ENCODE measurements at places on chromosomes 5 and 9.
A peak's percentile ranks its signal among the peaks of the same experiment; 100 is the strongest.

- DNase-seq: peak; percentile 45
These were observed 11.9 kb downstream of the LPCAT1 start for GRCh38 chr5:1511651-1512540.

DNA sequence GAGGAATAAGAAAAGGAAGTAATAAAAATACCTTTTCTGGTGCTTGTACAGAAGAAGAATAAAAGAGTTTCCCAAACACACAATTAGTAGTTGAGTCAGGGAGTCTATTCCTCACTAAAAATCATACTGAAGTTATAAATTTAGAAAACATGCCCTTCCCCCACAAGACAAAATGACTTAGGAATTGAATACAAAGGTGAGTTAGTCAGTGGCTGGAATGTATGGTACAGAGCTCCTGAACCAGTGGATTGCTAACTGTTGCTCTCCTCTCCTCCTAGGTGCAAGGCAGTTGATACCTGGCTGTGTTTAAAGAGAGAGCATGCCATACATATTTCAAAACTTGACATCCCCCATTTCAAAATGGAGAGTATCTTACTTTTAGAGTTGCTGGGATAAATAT lies 1.9 kb downstream of the GDA start:
- DNase-seq: no peak

- no peak for DNase-seq
These were observed 42.0 kb downstream of the BICD2 start for GRCh38 chr9:92722386-92723298.

GRCh38 chr9:75775166-75775565 lies 115.3 kb upstream of the PCSK5 start:
- DNase-seq: no peak

DNA sequence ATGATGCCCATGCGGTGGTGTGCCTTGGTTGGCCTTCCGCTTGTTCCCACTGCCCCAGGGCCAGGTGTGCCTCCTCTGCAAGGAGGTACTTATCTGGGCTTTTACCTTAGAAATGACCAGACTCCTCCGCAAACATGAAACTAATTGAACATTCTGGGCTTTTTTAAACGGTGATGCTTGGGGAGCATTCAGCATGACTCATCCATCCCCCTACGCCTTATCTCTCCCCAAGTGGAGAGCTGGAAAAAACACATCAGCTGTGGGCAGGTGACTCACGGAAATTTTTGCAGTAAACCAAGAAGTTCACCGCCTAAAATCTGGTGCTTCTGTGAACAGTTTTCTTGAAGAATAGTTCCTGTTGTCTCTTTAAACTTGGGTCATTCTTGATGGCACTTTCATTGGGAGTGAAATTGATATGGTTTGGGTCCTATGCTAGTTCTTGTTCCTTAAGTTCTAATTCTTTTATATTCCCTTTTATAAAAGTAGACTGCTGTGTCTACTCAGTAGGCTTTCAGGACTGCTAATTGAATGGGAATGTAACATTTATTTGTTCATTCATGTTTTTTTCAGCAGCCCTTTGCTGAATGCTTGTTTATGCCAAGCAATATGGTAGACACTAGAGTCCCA lies 39.6 kb downstream of the SFXN1 start:
- no peak for DNase-seq

DNA sequence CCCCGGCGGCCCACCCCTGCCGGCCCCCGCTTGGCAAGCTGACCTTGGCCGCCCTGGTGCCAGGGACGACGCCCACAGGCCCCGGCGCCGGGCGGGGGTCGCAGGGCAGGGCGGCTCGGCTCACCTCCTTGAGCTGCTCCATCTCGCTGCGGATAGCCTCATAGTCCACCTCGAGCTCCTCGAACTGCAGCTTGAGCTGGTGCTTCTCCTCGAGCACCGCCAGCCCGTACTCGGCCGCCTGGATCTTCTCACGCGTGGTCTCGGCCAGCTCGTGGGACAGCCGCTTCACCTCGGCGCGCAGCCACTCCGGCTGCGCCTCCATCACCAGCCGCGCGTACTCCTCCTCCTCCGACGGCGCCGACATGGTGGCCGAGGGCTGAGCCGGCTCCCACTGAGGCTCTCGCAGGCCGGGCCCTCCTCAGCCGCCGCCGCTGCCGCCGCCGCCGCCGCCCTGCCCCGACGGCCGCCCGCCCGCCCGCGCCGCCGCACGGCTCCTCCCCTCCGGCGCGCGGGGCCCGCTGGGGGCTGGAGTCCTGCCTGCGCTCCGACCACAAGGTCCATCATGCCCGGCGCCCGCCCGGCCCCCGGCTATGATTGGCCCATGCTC lies at the start of gene BICD2:
BICD2 (minus strand) TSS at position 453 of the 607 bp plus-strand sequence; CDS start at position 364, 89 bp downstream.
- DNase-seq: no peak

DNA sequence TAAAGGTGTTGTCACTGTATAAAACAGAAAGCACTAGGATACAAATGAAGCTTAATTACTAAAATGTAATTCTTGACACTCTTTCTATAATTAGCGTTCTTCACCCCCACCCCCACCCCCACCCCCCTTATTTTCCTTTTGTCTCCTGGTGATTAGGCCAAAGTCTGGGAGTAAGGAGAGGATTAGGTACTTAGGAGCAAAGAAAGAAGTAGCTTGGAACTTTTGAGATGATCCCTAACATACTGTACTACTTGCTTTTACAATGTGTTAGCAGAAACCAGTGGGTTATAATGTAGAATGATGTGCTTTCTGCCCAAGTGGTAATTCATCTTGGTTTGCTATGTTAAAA lies 43.8 kb downstream of the NDFIP1 start:
- no peak for DNase-seq

DNA sequence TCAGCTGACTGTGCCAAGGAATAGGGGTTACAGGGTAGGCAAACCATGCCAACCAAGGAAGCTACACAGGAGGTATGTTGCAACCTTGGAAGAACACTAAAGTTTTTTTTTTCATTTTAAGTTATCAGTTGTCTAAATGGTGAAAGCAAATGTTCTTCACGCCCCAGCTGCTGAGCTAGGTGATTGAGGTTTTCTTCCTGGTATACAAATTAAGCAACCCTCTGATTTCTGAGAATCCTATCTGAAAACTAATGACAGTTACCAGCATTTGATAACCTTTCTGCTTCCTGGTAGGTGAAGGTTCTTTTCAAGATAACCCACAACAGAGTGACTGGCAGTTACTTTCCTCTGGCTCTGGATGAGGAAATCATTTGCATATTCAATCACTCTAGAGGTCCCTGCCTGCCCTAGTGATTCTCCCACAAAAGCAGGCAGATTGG lies 194.9 kb downstream of the ATP10B start:
- no peak for DNase-seq

DNA sequence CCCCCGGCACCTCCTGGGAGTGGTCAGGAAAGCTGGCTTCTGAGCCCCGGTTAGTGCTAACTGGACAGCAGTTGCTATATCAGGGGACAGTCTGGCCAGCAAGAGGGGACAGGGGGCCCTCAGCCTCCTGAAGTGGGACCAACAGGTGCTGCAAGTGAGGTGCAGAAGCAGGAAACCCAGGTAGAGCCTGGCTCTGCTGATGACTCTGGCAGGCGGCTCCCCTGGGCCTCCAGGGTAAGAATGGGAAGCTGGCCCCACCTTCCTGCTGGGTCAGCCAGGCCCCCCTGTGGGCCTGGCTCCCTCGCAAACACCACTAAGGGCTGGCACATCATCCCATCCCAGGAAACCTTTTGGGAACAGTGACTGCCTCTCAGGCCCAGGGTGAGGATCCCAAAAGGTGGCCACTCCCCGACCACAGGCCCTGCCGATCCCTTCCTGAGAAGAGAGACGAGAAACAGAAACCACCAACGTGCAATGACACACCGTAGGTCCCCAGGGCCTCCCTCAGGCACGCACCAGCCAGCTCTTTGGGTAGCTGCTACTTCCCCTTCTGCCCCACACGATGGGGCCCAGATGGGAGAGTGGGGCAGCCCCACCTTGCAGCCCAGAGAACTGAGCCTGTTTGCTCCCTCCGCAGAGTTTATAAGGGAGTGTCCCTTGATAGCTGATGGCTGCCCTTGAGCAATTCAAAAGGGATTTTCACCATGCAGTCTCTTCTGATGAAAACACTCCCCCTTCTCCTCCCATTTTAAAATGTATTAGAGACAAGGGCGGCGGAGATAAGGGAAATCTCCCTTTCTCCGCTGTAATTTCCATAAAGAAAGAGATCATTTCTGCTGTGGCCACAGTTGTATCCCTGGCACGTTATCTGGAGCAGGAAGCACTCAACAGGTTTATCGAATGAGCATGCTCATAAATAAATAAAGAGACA lies 76.8 kb downstream of the STK10 start:
- DNase-seq: no peak

DNA sequence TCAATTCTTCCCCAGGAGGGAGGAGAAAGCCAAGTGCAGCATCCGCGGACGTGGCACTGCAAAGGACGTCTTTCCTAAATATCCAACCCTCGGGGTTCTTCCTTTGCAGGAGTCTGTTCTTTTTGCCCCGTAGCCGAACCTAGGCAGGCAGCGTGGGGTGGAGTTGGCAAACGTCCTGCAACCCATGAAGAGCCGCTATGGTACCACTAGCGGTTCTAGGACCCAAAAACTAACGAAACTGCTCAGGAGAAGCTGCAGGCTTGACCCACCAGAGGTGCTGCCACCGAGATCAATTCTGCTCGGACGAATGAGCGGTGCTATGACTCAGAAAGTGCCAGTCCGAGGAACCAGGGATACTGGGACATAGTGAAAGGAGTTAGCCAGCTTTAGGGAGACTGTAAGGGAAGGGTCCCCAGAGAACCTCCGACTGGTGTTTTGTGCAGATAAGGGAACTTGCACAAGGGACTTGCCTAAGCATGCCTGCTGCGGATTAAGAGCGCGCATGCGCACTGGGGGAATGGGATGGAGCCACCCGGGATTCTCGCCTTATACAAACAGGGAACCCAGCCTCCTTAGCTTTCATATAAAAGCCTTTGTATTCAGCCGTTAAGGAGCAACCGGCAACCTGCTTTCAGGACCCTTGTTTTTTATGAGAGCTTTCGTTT lies 32.7 kb downstream of the ANXA2R start:
- peak; percentile 71 for DNase-seq

- no peak for DNase-seq
These were observed 169.2 kb downstream of the SAXO1 start for GRCh38 chr9:18863791-18864190.

GRCh38 chr5:141560725-141561483 lies 57.9 kb downstream of the DIAPH1 start:
- peak; percentile 83 for DNase-seq

DNA sequence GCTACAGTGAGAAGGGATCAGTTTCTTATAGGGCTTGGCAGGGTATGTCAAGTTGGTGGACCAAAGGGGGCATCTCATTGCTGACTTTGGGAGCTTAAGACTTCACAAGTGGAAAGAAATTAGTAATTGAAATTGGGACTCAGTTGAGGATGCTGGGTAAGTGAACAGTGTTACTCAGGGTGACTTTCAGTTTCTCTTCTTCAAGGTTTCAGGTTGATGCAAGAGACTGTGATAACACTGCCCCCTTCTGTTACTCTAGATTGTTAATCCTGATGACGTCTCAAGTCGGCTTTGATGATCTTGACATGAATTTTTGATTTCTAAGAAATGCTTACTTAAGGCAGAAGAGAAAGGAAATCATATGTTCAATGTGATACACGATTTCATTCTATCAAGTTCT lies 21.3 kb downstream of the KCTD16 start:
- DNase-seq: no peak

- DNase-seq: no peak
These were observed 58.0 kb upstream of the RETREG1 start for GRCh38 chr5:16674750-16675149.

DNA sequence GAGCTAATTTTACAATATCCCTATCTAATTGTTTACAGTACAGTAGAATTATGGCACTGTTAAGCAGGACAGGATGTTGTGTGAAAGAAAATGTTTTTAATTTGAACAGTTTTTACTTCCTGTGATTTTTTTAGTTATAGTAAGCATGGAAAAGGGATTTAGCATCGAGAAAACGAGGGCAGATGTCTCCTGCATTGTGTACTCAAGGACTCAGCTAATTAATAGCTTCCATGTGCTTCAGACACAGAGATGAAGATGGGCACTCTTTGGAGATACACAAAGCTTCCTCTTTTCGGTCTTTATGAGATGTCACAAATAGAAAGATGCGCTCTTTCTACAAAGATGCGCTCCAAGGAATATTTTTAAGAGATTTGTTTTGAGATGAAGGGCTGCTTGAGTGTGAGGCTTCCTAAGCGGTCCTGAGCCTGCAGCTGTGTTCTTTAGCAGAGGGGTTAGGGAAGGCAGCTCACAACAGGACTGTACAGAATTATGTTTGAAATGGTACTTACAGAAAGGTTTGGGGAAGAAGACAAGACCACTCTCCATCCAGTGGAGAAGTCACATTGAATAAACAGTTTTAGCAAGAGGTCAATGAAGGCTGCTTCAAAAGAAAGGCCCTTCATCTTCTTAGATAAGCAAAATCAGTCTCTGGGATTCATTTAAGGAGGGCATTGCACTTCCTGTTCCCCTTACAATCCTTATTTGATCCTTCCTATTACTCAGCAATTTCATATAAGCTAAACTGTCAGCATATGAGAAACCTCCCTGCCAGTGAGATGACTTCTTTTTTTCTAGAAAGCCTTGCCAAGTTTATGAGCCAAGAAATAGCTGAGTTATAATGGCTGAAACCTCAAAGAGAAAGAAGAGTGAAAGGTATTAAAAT lies 311.5 kb downstream of the EFNA5 start:
- no peak for DNase-seq

- DNase-seq: no peak
These were observed 29.1 kb downstream of the MTX3 start for GRCh38 chr5:79961716-79962574.

GRCh38 chr5:142544946-142545649 lies 140.8 kb downstream of the FGF1 start:
- no peak for DNase-seq

GRCh38 chr5:60843936-60844905 lies at the start of gene ELOVL7:
Gene ELOVL7, minus strand, starts transcription at chr5:60844269. Its CDS starts 56,872 bp downstream, at chr5:60787397.
- DNase-seq: peak; percentile 77

DNA sequence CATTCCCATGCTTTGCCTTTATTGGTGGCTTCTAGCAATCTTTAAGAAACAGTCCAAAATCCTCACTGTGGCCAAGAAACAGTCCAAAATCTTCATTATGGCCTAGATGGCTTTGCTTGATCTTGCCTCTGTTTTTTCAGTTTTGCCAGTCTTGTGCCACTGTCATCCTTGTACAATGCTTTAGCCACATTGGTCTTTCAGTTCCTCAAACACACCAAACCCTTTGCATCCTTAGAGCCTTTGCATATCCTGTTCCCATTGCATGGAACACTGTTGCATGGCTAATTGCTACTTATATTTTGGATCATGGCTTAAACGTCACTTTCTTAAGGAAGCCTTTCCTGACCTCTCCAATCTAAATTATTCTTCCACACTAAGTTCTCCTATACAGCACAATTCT lies 22.1 kb downstream of the MRRF start:
- DNase-seq: no peak

- no peak for DNase-seq
These were observed 52.3 kb downstream of the CAST start for GRCh38 chr5:96714450-96714849.

- no peak for DNase-seq
These were observed 402.0 kb upstream of the IRX4 start for GRCh38 chr5:2284678-2285077.

GRCh38 chr5:153613144-153613543 lies 122.7 kb downstream of the GRIA1 start:
- no peak for DNase-seq

GRCh38 chr9:96482476-96482875 lies 32.5 kb downstream of the HABP4 start:
- DNase-seq: no peak

GRCh38 chr5:16585041-16585667 lies 31.6 kb downstream of the RETREG1 start:
- DNase-seq: no peak

GRCh38 chr9:123302348-123303214 lies 34.2 kb upstream of the STRBP start:
- DNase-seq: no peak

Measured in dorsolateral prefrontal cortex (tissue), 122 donors.